Cardiac ventricle fibroblast (primary cell): ENCODE measurements at places on chromosomes 16 and 17. TPM values are rescaled to one million over a fixed set of nuclear protein-coding genes. Genes with fewer than 3 reads are reported as not detected.

The SLC12A3 gene
- not detected in 2 replicates for total RNA-seq

The DHRS7C gene
- total RNA-seq = not detected in 2 replicates

The CRYBA1 gene
- not detected in 2 replicates for total RNA-seq

The CCDC78 gene
- 0.10 and 1.3 TPM in 2 replicates for total RNA-seq

The GPR142 gene
- total RNA-seq = not detected in 2 replicates

The SCGB1C2 gene
- not detected in 2 replicates for total RNA-seq

The ZACN gene
- not detected in 2 replicates for total RNA-seq

The SPIRE2 gene
- total RNA-seq = 2.3 and 4.4 TPM in 2 replicates

The FAM20A gene
- total RNA-seq = 62.7 and 70.0 TPM in 2 replicates

The NGFR gene
- total RNA-seq = 9.6 and 9.8 TPM in 2 replicates

The OTOP3 gene
- total RNA-seq = not detected in 2 replicates

The FMNL1 gene
- total RNA-seq = 7.9 and 8.0 TPM in 2 replicates

The PRSS33 gene
- not detected in 2 replicates for total RNA-seq

The WNT3 gene
- total RNA-seq = 0.05 and 0.56 TPM in 2 replicates

The FOXC2 gene
- total RNA-seq = 4.4 and 4.5 TPM in 2 replicates

The CDH3 gene
- 0.05 TPM in 1 of 2 replicates, not detected in the other for total RNA-seq

The PHAF1 gene
- total RNA-seq = 9.5 and 15.7 TPM in 2 replicates

The CTF1 gene
- total RNA-seq = 2.0 and 3.6 TPM in 2 replicates

The EXOC3L1 gene
- 0.69 and 1.3 TPM in 2 replicates for total RNA-seq

The IRX5 gene
- 1.0 and 1.1 TPM in 2 replicates for total RNA-seq

The DNAJA3 gene
- total RNA-seq = 24.5 and 30.7 TPM in 2 replicates

The PERCC1 gene
- total RNA-seq = not detected in 2 replicates

The HSD3B7 gene
- total RNA-seq = 11.1 and 11.7 TPM in 2 replicates

The RILP gene
- 14.4 and 21.2 TPM in 2 replicates for total RNA-seq

The DNAH9 gene
- total RNA-seq = not detected in 2 replicates

The ODAD4 gene
- 0.06 and 0.20 TPM in 2 replicates for total RNA-seq

The TPSD1 gene
- not detected in 2 replicates for total RNA-seq

The CORO6 gene
- total RNA-seq = 6.5 and 7.6 TPM in 2 replicates

The PYY gene
- total RNA-seq = not detected in 2 replicates

The CPHXL2 gene
- total RNA-seq = not detected in 2 replicates

The CHST4 gene
- not detected in 2 replicates for total RNA-seq

The USP6 gene
- 0.05 TPM in 1 of 2 replicates, not detected in the other for total RNA-seq

The APRT gene
- 136 and 144 TPM in 2 replicates for total RNA-seq

The CASKIN1 gene
- total RNA-seq = 0.12 and 0.15 TPM in 2 replicates

The FZD2 gene
- total RNA-seq = 19.0 and 22.6 TPM in 2 replicates

The CWC25 gene
- 7.5 and 7.6 TPM in 2 replicates for total RNA-seq

The TSNAXIP1 gene
- total RNA-seq = 0.15 and 0.62 TPM in 2 replicates

The CHST5 gene
- 0.10 TPM in 1 of 2 replicates, not detected in the other for total RNA-seq

The ARL17A gene
- total RNA-seq = 2.4 and 3.6 TPM in 2 replicates

The SOST gene
- not detected in 2 replicates for total RNA-seq

The CA5A gene
- not detected in 2 replicates for total RNA-seq

The CUEDC1 gene
- 21.2 and 21.6 TPM in 2 replicates for total RNA-seq

The LYRM1 gene
- 30.2 and 31.0 TPM in 2 replicates for total RNA-seq

The ATP5PD gene
- total RNA-seq = 236 and 284 TPM in 2 replicates

The DRC7 gene
- 0.34 TPM in 1 of 2 replicates, not detected in the other for total RNA-seq

The SLC16A11 gene
- not detected in 2 replicates for total RNA-seq

The GINS2 gene
- total RNA-seq = 0.31 and 0.64 TPM in 2 replicates

The CXCL16 gene
- 6.5 and 10.0 TPM in 2 replicates for total RNA-seq

The SDR42E2 gene
- not detected in 2 replicates for total RNA-seq

The CMTM1 gene
- total RNA-seq = 0.25 and 1.2 TPM in 2 replicates

The NHLRC4 gene
- total RNA-seq = 3.5 and 4.4 TPM in 2 replicates

The TNP2 gene
- not detected in 2 replicates for total RNA-seq

The SEPTIN12 gene
- not detected in 2 replicates for total RNA-seq

The SPATA22 gene
- total RNA-seq = 0.56 TPM in 1 of 2 replicates, not detected in the other

The YWHAE gene
- 421 and 599 TPM in 2 replicates for total RNA-seq

The PPP1R9B gene
- total RNA-seq = 36.7 and 42.2 TPM in 2 replicates
